ENCODE measurements at places on chromosomes 12 and 14.

DNA sequence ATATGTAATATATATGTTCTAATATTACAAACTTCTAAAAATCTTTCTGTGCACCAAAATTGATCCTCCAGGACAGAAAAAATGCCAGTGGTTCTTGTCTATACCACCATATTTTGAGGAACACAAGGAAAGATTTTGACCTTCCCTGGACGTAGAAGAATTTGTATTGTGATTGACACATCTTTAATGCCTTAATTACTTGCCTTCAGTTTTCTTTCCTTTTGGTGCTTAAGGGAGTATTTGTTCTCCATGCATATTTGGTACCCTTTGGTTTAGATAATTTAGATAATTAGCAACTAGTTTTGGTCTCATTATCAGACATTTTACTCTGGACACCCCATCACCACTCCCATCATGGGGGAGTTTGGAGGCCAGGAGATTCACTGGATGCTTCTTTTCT is 27.6 kb downstream of the TRAF3 start:
- no peak for DNase-seq

DNA sequence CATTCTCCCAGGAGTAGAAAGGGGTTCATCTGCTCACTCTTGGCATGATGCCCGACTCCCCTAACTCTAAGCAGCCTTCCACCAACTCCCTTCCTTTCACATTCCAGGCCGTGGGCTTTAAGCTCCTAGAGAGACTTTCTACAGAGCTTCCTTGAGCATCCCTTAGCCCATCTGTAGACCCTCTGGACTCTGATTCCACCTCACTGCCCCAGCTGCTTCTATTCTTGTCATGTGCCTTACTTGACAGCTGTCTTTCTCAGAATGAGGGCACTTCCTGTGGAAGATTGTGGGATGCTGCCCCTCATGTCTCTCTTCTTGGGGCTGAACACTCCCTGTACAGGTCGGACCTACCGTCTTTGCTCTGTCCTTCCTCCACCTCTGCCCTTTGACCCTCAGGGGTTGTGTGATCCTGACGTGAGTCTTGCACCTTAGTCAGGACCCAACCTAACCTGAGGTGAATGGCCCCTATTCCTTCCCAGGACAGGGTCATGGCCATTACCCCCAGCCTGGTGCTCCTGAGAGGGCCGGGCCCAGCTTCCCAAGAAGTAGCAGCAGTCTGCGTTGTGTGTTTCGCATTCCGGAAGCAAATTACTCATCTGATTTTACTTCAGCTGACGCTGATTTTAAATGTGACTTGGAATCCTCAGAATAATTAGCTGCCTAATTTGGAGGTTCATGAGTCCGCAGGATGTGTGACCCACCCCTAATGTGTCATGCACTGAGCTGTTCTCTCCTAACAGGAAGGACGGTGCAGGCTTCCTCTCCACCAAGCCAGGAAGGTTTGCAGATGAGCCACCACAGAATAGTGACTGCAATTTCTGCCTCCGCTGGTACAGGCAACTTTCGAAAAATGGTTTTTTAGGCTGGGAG is 2.7 kb upstream of the GALNT6 start:
- DNase-seq, result no peak

GRCh38 chr14:91237219-91237618 is 7.3 kb downstream of the GPR68 start:
- DNase-seq, result no peak

DNA sequence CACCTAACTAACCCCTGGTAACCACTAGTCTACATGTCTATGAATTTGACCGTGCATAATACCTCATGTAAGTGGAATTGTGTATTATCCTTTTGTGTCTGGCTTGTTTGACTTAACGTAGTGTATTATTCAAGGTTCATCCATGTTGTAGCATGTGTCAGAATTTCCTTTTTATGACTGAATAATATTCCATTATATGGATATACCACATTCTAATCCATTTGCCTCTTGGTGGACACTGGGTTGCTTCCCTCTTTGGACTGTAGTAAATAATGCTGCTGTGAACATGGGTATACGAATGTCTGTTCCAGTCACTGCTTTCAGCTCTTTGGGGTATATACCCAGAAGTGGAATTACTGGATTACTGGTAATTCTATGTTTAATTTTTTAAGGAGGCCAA is 3.3 kb downstream of the SNRPF start:
- DNase-seq, result no peak

GRCh38 chr12:24989216-24989615 is 40.3 kb upstream of the BCAT1 start:
- DNase-seq, result no peak

DNA sequence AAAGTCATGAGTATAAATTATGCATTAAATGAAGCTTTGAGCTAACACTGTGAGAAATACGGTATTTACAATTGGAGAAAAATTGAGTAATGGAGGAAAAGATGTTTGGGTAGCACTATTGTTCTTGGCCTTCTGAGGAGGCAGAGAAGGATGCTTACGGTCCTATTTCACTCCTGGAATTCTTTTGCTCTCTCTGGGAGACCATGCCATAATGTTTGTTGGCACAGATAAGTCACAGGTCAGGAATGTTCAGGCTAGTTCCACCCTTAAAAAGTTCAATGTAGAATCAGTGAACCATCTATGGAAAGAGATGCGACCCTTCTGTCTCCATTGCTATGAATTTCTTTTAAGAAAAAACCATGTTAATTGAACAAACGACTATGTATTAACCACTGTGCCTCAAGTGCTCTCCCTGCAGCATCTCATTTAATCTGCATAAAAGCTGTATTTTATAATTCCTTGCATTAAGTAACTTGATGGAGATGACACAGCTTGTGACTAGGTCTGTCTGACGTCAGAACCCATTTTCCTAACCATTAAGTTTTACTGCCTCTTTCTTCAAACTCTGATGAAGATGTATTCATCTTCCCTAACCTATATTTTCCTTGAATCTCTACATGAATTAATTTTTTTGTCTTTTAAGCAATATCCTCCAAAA is 9.5 kb downstream of the BATF start:
- no peak for DNase-seq

GRCh38 chr14:99039331-99040041 is 232.5 kb downstream of the BCL11B start:
- DNase-seq, result no peak

DNA sequence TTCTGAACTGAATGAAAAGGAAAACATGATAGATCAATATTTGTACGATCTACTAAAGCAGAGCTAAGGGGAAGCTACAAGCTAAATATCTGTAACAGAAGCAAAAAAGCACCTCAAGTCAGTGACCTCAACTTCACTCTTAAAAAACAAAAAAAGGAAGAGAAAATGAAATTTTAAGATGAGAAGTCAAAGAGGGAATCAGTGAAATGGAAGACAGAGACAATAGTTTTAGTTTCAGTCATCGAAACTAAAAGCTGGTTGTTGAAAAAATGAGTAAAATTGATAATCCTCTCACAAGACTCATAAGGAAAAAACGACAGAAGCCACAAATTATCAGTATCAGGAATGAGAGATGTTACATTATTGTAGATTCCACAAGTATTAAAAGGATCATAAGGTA is 11.9 kb upstream of the SLC2A13 start:
- no peak for DNase-seq

DNA sequence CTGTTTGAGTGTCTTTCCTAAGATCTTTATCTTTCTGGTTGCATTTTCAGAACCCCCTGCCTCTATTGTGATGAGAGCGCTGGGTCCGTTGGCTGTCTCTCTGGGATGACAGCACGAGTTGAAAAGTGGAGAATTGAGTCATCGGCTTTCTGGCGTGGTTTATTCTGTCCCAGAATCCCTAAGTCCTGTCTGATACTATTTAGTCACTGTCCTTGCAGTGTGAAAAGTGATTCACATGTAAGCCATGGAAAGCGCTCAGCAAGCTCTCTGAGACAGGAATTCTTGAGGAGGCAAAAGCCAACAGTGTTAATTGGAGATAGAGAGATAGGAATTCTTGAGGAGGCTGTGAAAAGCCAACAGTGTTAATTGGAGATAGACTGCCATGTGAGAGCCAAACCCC is 121.7 kb downstream of the CHST11 start:
- DNase-seq, result no peak

GRCh38 chr14:101858791-101859537 is 97.5 kb downstream of the PPP2R5C start:
- DNase-seq, result no peak

GRCh38 chr12:49909356-49909755 is 5.7 kb upstream of the FAIM2 start:
- no peak for DNase-seq

DNA sequence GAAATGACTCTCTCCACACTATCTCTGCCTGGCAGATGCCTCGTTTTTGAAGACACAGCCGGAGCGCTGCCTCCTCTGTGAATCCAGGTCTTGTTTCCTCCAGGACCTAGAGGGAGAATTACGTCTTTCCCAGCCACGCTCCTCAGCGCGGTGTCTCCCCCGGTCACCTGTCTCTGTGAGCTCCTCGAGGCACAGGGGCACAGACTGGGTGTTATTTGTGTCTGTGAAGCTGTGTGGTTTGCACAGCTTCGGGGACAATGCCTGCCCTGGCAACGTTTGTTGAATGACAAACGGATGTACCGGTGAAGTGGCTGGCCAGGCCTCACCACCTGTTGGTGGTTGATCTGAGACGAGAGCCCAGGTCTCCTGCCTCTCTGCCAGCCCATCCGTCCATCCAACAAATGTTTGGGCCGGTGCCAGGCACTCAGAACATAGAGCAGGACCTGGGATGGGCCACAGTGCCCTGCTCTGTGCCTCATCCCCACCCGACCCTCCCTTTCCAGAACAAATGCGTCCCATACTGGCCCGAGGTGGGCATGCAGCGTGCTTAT is 6.1 kb downstream of the PTPN6 start:
- no peak for DNase-seq

DNA sequence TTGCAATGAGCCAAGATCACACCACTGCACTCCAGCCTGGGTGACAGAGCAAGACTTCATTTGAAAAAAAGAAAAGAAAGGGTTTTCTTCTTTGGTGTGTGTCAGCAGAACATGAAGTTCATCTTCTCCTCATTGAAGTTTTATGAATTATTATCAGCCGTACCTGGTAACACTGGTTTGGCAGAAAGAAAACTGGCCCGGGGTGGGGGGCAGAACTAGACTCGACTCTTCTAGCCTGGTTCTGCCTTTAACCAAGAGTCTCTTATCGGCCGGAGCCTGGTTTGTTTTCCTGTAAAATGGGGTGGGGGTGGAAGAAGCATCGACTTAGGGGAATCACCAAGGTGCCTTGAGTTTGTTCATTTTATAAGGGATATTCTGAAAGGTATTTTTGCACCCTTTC is 64.1 kb downstream of the TECPR2 start:
- no peak for DNase-seq

- no peak for DNase-seq
These were observed 8.7 kb upstream of the KTN1 start for GRCh38 chr14:55571125-55571889.

GRCh38 chr12:3107954-3108353 is 30.8 kb downstream of the TSPAN9 start:
- DNase-seq, result no peak

GRCh38 chr14:102182936-102183619 is 43.4 kb downstream of the WDR20 start:
- no peak for DNase-seq

- DNase-seq, result no peak
These were observed 78.0 kb upstream of the DICER1 start for GRCh38 chr14:95235351-95235750.

- no peak for DNase-seq
These were observed 91.7 kb upstream of the PELI2 start for GRCh38 chr14:56026506-56026905.

DNA sequence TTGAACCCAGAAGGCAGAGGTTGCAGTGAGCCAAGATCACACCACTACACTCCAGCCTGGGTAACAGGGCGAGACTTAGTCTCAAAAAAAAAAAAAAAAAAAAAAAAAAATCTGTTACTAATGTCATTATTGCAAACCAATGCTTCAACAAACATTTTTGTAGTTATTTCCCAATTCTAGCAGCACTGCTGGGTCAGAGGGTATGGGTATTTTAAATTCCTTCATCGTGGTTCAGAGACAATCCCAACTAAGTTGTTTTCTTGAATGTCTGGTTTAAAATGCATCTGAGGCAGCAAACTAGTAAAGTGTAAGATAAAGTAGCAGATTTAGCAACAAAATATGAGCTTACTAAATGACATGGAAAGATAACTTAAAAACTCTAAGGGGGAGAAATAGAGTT is 65.6 kb downstream of the FERMT2 start:
- no peak for DNase-seq

DNA sequence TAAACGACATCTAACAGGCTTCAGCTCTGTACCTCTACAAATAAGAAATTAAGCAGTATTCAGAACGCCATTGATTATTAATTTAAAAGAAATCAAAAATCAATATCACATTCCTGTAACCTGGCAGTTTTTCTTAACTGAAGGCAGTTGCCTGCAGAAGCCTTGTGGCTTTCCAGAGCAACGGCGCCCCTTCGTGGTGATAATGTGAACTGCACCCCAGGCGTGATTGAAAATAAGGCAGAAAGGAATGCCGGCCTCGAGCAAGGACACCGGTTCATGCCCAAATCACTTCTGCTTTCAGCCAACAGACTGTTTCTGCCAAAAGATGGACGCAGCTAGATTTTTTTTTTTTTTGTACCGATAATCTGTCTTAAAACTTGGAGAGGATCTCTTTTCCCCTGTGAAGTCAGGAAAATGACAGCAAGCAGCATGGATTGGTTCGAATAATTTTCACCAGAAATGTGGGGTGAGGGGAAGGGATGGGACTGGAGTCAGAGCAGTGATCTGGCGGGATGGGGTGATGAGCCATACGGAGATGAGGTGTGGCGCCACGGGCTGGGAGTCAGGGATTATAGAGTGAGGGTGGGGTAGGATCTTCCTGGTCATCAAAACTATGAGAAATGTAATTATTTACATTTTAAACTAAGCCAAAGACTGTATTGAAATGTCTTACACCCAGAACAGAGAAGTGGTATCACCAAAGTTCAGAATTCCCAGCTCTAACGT is 473.0 kb downstream of the DPF3 start:
- DNase-seq, result peak; percentile 13

GRCh38 chr14:29810682-29811081 is 117.0 kb downstream of the PRKD1 start:
- DNase-seq, result no peak

DNA sequence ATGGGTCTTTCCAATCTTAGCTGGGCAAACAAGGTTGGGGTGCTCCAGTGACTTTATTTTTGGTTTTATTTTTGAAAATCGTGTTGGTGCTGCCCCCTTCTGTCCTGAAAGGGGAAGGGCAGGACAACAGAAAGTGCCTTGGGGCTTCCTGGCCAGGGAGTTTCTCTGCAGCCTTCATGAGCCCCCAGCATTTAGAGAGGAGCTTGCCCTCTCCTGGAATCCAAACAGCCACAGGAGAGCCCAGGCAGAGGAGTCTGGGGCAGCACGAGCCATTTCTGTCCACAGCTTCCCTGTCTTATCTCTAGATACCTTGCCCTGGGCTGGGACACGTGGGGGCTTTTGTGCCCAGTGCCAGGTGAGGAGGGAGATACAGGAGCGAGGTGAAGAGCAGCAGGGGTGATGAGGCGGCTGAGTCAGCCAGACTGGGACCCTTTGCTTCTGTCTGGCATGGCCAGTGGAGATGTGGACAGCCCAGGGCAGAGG is 4.4 kb upstream of the C1RL start:
- no peak for DNase-seq

- no peak for DNase-seq
These were observed 238.4 kb upstream of the HMGA2 start for GRCh38 chr12:65585648-65586602.
